ENCODE measurements at places on chromosomes 2 and 18.

DNA sequence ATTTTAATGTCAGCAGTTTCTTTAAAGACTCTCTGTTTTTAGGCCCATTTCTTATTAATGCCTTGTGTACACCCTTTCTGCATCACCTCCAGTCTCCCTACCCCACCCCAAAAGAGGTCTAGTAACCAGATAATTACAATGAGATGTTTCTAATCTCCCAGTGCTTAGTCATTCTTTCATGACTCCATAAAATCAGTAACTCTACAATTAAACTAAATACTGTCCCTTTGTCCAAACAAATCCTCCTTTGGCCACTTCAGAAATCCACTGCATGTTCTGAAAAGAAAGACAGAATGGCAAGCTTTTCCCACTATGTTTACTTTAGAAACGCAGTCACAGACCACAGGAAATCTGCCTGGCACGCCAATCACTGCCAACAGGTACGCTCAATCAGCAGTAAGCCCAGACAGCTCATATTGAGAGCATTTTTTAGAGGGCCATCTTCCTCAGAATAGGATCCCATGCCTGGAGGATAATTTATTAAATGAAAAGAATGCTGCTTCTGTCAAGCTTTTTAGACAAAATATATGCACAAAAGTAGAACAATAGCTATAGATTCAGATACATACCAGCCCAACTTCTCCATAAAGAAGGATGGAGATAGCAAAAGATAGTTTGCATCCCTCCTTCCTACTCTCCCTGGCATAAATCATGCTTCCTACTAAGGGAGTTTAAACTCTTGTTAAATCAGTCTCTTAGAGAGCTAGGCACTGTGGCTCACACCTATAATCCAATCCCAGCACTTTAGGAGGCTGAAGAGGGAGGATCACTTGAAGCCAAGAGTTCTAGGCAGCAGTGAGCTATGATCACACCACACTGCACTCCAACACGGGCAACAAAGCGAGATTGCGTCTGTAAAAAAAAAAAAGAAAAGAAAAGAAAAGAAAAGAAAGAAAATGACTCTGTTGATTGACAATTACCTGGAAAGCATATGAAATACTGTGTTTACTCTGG, 14.6 kb downstream of the CLASP1 start:
- DNase-seq: no peak

DNA sequence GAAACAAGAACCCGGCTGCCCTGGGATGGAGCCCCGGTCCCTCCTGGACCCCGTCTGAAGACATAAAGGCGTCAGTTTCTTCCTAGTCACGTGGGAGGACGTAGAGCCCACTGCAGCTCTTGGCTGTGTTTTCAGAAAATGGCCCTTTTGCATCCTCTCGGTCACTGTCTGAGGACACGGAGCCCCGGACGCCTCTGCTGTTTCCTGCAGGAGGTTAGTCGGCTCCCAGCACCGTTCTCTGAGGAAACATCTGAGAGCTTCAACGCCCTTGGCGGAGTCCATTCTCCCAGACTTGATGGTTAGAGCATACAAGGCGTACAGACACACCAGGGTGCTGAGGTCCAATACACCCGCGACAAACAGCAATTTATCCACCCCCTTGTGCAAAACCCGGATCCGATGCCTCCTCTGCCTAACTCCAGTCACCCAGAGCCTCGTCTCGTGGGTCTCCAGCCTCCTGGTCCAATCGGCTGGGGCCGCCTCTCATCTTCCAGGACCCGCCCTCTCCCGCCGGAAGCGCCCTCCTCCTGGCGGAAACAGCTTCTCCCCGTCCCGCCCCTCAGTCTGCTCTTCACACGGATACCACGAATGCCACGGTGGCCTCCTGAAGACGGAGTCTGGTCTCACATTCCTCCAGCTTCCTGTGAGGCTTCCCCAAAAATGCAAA, 119.4 kb downstream of the TMEM18 start:
- no peak for DNase-seq

DNA sequence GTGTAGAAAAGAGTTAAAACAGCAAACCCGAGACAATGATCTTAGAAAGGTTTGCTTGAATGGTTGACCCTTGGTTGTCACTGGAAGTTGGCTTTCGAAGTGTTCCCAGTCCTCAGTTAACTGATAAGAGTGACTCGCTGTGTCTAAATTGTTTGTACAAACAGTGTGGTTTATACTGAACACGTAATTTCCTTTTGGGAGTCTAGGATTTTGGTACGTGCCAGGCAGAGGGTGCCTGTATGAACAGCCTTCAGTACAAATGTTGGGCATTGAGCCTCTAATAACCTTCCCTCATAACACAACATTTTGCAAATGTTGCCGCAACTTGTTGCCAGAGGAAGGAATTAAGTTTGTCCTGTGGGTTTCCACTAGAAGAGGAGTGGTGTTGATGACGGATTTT, 95.8 kb upstream of the DPP10 start:
- DNase-seq: no peak

- no peak for DNase-seq
Measured at GRCh38 chr2:38146275-38146906, 70.4 kb upstream of the CYP1B1 start.

DNA sequence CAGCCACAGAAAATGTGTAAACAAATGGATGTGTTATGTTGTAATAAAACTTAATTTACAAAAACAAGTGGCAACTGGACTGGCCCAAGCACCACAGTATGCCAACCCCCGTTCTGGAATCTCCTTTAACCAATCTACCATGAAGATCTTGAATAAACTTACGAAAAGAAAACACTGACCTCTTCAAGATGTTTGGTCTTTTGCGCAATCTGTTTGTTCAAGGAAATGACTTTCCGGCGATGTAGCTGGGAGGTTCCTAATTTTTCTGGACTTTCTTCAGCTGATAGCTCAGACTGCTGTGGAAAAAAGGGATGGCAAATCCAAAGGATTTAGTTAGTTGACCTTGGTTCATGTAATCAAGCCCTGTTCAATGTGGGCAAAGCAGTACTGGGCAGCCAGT, 55.7 kb downstream of the CCDC93 start:
- DNase-seq: no peak

- DNase-seq: no peak
Measured at GRCh38 chr18:62954366-62954765, 239.0 kb downstream of the PHLPP1 start.

GRCh38 chr18:40985436-40985835, 969.6 kb upstream of the PIK3C3 start:
- no peak for DNase-seq

DNA sequence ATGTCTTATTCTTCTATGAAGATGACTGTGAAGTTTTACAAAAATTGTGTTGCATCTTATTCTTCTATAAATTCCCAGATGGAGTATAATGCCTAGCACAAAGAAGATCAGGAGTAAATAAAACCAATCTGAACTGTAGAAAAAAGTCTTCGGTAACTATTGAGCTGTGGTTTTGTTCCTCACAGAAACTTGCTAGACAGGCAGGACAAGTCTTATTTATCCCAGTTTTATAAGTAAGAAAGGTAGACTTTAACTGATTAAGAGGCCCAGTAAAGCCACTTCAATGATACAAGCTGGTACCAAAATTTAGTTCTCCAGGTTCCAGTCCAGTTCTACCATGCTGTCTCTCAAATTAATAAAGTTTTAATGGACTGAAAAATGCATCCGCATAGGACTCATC, 526.7 kb upstream of the SETBP1 start:
- no peak for DNase-seq

- no peak for DNase-seq
Measured at GRCh38 chr2:132446444-132446843, 29.8 kb downstream of the GPR39 start.

DNA sequence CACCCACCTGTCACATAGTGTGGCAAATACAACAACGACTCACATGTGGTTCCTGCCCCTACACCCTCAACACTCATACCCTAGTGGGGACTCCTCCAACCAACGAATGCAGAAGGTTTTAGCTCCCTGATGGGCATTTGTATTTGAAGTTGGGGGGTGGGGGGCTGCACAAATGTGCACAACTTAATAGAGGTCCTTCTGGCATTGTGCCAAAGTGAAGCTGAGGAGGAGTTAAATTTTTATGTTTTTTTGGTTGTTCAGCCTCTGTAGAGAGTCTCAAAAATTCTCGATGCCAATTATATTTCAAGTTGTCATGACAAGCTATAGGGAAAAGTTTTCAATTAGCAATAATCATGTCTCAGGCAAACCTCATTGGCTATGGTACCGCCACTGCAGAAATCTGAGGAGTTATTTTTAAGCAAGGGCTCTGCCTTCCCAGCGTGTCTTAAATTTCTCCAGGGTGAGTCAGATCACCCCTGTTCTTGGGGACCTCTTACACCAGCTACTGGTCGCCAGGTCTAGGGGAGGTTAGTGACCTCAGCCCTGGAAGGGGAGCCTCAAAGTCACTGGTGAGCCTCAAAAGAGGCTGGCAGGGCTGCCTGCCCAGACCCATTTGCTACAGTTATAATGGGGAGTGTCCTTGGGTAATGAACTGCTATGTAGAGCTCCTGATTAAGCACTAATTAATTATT, 102.7 kb upstream of the TAF1B start:
- DNase-seq: no peak

- no peak for DNase-seq
Measured at GRCh38 chr2:164458792-164459191, 162.5 kb downstream of the GRB14 start.

- no peak for DNase-seq
Measured at GRCh38 chr2:240643093-240643810, 18.0 kb downstream of the GPR35 start.

GRCh38 chr18:78156466-78156865, 823.2 kb upstream of the SALL3 start:
- DNase-seq: no peak

DNA sequence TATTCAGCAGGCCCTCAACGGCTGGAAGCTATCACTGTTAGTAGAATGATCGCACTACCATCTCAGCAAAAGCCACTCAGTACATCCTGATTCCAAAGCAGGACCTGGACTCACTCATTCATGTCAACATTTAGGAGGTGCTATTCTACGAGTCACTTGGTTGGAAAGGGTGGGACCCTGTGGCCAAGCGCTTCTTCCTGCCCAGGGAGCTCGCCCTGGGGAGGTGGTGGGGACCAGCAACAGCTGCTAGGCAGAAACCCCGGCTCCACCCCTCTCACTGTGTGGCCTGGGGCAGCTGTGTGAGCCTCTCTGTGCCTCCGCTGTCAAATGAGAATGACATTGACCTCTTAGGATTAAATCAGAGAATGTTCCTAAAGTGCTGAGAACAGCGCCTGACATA, 231.4 kb downstream of the EIPR1 start:
- no peak for DNase-seq

DNA sequence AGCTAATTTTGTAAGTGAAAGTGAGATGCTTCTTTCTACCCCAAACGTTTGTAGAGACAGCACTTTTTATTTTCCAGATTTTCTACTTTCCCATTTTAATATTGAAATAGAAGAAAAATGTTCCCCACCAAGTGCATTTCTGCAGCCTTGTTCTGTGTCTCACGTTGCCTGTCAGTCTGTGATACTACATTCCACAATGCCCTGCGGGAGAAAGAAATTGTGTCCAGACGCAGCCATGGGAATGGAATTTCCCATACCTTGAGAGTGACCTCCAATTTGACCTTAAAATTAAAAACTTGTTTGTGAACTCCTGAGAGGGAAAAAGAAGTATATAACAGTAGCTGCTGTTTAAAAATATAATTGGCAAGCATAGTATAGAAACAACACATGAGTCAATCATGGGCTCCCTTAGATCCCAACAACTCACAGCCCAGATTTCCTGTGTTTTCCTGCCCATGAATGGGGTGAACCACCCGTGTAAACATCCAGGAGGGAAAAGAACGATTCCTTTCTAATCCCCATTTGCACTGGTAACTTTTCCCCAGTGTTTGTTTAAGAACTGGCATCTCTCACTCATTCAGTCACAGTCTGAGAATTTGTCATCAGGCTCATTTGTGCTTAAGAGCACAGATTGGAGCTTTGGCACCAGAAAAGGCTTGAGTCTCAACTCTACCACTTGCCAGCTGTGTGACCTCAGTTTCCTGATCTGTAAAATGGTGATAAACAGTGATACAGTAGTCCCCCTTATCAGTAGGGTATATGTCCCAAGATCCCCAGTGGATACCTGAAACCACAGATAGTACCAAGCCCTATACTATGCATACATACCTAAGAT, 166.1 kb upstream of the ZNF521 start:
- no peak for DNase-seq

GRCh38 chr2:12070581-12070980, 324.1 kb downstream of the LPIN1 start:
- DNase-seq: no peak

DNA sequence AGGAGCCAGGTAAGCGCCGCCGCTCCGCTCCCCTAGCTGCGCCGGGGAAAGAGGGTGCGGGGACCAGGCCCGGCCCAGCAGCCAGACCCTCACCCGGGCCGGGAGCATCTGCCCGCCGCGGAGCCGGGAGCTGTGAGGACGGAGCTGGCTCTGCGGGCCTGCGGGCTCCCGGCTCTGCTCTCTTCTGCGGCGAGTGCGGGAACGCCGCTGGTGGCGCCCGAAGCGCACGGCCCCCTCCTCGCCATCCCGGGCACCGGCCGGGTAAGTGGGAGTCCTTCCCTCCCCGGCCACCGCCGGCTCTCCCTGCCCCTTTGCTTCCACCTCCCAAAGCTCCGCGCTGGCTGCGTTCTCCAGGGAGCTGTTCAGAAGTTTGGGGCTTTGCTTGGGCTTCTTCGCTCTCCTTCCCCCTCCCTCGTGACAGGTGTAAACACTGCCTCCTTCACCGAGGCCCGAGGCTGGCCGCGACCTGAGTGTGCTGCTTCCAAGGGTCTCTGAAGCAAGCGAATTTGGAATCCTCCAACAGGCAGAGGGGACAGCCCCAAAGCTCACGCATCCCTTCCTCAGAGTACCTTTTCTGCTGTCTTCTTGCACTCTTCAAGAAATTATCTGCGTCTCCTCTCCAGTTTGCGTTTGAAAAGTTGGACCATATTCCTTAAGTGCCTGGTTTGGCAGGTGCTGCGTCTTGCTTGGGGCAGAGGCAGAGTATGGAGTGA, 632 bp downstream of the AFTPH start:
- no peak for DNase-seq

- no peak for DNase-seq
Measured at GRCh38 chr2:48844417-48845155, 89.1 kb upstream of the LHCGR start.

DNA sequence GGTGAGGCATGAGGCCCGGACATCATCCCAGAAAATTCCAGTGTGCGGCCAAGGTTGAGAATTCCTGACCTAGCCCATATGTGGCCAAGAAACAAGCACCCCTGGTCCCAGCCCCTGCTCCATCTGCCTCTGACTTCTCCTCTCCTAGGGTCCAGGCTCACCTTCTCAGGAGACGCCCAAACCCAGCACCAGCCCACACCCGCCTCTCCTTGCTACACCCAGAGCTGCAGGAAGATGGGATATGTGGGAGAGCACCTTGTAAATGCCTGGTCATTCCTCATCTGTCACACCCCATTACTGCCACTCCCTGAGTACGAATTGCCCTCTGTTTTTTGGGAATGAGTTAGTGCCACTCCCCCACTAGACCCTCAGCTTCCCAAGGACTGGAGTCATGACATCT, 7.3 kb upstream of the ATP6V1B1 start:
- no peak for DNase-seq

GRCh38 chr2:25159949-25160348, 8.4 kb downstream of the POMC start:
- no peak for DNase-seq
